ENCODE measurements at places on chromosomes 2 and 18. TPM values are rescaled to one million over a fixed set of nuclear protein-coding genes. Genes with fewer than 3 reads are reported as not detected.

The ALPI gene
- total RNA-seq, result not detected

The SERPINB13 gene
- total RNA-seq, result not detected

The LONRF2 gene
- 0.10 TPM for total RNA-seq

The SIX3 gene
- total RNA-seq, result not detected

The HRH4 gene
- total RNA-seq, result 0.42 TPM

All from mononuclear cell (primary cell).